ENCODE measurements at places on chromosomes 2 and 18.

DNA sequence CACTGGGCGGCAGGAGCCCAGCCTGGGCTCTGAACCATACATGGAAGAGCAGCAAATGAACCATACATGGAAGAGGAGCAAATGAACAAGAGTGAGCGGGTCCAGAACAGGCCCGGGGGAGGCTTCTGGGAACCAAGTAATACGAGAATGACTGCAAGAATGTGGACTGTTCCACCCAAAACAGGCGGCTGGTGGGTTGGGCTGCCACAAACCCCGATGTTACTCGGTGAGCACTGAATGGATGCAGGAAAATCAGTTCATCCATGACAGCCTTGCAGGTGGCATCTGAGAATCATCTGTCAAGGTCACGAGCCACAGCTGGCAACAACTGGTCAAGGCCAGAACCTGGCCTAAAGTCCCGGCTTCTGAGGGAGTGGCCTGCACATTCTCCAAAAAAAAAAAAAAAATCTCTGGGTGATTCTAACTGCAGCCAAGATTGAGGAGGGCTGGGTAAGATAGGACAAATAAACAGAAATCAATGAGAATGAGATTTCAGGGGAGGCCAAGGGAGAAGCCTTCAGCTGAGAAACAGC, 106.1 kb downstream of the ZNF516 start:
- DNase-seq, result no peak

DNA sequence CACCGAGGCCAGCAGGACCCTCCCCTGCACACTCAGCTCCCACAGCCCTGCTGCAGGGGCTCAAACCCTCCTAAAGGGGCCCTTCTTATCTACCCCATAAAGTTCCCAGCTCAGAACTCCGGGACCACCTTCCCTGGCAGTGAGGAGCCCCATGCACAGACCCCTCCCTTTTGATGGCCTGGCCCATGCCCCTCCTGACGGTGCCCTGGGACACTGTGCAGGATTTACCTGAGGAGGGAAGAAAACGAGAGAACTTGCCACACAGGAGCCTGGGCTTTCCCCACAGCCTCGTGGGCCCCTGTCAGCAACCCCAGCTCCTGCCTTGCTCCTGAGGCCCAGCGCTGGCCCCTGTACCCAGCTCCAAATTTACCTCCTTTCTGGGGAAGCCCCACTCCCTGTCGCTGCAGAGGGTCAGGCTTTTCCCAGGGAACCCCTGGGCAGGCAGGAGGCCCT, 206.3 kb upstream of the SALL3 start:
- no peak for DNase-seq

GRCh38 chr2:227374158-227374557, 4.9 kb downstream of the TM4SF20 start:
- no peak for DNase-seq

GRCh38 chr2:105373895-105374401, 24.9 kb downstream of the FHL2 start:
- DNase-seq, result no peak

DNA sequence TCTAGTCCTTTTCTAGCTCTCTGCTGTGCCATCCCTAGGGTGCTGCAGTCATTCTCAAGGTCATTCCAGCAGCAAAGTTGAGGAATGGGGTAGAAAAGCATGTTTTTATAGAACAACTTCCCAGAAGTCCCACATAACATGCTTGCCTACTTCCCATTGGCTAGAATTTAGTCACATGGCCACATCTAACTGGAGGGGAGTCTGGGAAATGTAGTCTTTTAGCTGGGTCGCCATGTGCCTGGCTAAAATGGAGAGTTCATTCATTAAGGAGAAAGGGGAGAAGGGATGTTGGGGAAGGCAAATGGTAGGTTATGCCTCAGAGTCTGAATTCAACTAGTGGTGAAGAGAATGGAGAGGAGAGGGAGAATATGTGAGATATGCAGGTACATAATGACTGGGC, 85.7 kb downstream of the SLC4A3 start:
- no peak for DNase-seq

- DNase-seq, result no peak
Measured at GRCh38 chr2:589281-590130, 87.7 kb downstream of the TMEM18 start.

DNA sequence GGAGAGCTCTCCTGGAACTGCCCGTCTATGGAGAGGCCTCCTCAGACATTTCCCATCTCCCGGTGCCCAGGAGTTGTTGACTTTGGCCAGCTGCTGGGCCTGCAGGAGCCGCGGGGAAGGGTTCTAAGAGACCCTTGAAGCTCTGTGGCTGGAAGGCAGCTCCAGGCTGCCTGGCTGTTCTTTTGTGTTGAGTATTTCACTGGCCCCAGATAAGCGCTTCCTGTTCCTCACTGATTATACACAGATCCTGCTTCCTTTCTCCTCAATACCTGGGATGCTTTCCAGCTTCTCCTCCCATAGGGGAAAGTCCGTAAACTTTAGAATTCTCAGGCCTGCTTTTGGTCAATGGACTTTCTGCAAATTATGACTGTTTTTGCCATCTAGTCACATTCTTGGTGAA, 57.8 kb downstream of the TGOLN2 start:
- no peak for DNase-seq

- DNase-seq, result no peak
Measured at GRCh38 chr2:55782528-55783173, 89.0 kb upstream of the PNPT1 start.

DNA sequence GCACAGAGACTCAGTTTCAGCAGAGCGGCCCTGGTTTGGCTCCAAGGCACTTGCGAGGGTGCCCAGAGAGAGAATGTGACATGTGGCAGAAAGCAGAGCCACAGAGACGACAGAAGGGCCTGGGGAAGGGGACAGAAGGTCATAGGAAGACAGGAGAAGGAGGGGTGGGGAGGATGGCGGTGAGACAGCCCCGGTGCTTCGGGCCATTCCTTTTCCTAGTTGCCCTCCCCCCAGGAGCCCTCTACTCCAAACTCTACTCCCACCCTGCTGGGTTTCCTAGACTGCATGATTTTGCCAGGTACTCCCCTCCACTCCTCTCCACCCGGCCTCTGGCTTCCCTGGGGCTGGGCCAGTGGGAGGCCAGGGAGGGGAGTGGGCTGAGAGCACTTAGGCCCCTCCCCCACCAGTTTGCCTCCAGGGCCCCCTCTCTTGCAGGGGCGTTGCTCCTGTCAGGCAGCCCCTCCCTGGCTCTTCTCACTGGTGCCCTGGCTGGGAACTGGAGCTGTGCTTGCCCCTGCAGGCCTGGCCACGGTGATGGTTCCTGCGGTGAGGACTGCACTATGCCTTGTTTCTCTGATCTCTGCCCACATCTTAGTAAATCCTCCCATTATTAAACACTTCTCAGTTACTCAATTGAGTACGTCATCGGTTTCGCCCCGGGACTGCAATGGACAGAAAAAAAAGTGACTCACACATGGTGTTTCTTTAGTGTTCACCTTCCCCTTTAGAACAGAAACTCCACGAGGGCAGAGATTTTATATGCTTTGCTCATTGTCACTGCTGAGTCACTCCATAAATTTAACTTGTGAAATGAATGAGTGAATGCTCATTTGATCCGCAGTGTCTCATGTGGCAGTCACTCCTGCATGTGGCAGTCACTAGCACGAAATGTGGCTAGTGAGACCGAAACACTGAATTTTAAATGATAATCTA, 58.7 kb upstream of the SP3 start:
- peak; percentile 33 for DNase-seq

GRCh38 chr2:99880148-99880963, 262.0 kb downstream of the AFF3 start:
- no peak for DNase-seq

- no peak for DNase-seq
Measured at GRCh38 chr2:149185942-149186490, 144.4 kb upstream of the LYPD6 start.

DNA sequence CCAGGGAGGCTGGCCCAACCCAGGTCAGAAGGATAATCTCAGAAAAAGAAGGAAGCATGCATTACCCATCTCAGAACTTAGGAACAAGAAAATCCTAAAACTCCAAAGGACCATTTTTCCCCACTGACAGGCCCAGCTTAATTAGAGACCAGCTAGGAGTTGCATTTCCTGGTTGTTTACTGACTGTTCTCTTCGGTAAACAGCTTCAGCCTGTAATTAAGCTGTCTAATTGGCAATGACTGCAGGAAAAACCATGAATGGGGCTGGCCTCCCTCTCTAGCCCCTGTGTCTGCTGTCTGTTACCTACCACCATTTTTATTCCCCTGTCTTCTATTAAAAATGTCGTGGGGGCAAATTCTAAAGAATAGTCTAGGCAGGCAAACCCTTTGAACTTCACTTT, 146.5 kb downstream of the AGAP1 start:
- DNase-seq, result no peak

GRCh38 chr18:70822117-70822516, 533.3 kb downstream of the SOCS6 start:
- no peak for DNase-seq

GRCh38 chr2:63692002-63692606, 103.3 kb downstream of the MDH1 start:
- DNase-seq, result no peak

GRCh38 chr2:234606896-234607295, 110.0 kb upstream of the ARL4C start:
- DNase-seq, result no peak

GRCh38 chr2:150468350-150468960, 19.0 kb downstream of the RND3 start:
- no peak for DNase-seq

DNA sequence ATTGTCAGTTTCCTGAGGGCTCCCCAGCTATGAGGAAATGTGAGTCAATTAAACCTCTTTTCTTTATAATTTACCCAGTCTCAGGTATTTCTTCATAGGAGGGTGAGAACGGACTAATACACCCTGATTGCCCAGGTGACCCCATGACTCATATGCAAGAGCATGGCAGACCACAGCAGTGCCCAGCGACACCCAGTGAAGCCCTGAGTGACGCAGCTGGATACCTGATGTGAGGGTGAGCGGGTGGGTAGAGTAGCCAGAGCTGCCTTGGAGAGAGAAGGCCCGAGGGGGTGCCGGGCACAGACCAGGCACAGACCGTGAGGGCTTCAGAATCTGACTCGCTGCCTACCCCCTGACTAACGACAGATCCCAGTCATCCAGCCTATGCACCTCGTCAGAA, 15.4 kb downstream of the ALPG start:
- no peak for DNase-seq

DNA sequence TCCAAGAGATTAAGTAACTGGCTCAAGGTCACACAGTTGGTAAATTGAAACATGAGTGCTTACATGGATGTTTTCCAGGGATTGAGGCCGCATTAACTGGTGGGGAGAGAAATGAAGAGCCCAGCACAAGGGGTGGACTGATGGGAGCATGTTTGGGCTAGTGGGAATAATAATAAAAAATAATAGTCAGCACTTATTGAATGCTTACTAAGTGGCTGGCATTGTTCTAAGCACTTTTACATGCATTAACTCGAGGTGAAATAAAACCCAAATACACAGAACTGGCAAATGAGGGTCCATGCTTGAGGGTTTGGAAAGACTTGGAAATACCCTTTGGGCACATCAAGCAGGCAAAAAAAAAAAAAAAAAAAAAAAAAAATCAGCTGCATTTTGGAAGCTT, 34.0 kb upstream of the CDK5R2 start:
- no peak for DNase-seq

DNA sequence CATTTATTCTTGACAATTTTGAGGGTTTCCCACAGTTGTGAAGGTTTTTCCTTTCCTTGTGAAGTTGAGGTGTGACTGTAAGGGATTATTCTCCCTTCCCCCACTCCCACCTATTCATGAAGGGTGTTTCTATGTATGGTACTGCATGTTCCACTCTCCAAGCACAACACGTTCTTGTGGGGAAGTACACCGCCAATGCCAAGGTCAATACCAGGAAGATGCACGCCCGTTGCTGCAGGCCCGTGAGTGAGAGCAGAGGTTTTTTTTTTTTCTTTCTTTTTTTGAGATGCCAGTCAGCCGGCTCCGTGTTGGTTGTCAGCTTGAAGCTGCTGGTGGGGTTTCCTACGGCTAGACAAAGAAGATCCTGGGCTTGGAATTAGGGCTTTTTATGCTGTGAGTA, 38.6 kb upstream of the EPHA4 start:
- no peak for DNase-seq

DNA sequence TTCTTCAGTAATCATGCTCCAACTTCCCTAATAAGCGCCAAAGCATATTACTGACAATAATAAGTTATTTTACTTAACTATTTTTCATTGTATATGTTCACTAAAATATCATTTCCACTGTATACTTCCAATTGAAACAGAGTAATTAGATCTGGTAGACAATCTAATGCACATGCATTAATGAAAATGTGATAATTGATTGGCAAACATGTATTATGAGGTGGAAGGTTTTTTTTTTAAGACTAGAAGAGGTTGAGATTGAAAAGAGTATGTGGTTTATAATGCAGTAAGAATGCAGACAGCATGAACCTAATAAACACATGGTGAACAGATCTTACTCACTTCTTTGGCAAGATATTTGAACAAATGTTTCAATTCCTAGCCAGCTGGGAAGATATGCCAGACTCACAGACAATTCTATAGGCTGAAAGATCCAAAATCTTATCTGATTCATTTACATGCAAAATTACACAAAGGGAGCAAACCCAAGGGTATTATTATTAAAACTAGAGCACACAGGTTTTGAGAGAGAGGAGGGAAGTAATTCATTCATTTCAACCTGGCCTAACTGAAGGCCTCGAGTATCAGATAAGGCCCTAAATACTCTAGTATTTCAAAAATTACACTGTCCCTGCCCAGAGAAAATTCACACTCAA, 2.8 kb downstream of the NCKAP1 start:
- no peak for DNase-seq

DNA sequence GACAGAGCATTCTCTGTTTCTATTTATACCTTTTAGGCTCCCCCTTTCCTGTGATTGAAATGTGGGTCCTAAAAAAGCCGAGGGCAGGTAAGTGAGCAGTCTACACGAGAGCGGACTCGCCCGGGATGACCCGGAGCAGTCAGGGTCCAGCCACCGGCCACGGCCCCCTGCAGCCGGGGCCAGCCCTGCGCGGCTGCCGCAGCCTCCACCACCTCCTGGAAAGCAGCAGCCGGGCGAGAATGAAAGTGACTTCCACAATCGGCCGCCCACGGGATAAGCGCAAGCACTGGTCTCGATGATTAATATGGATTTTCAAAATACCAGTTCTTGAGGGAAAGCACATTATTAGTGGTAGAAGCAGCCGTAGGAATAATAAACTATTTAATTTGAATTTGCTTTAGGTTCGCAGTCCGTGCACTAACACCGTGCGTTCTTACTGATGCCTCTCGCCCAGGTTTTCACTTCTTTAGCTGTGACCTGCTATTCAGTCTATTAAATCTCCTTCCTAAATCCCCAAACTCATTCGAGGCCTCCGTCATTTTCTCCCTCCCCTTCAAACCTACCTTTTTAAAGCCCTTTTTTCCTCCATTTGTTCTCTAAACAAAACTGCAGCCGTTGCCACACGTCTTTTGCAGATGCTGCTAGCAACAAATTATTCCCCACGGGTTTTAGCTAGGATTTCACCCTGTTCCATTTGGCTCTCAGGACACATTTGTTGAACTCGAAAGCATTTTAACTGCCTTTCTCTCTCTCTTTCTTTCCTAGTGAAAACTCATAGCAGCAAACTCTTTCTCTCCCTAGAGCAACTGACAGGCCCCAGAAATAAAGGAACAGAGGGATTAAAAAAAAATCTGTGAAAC, 1015.1 kb upstream of the PIK3C3 start:
- no peak for DNase-seq

- DNase-seq, result no peak
Measured at GRCh38 chr2:124211461-124211860, 186.4 kb downstream of the CNTNAP5 start.

- no peak for DNase-seq
Measured at GRCh38 chr18:12564861-12565260, 93.0 kb downstream of the SPIRE1 start.
